ENCODE measurements at places on chromosomes 16 and 17.
A peak's percentile ranks its signal among the peaks of the same experiment; 100 is the strongest.

DNA sequence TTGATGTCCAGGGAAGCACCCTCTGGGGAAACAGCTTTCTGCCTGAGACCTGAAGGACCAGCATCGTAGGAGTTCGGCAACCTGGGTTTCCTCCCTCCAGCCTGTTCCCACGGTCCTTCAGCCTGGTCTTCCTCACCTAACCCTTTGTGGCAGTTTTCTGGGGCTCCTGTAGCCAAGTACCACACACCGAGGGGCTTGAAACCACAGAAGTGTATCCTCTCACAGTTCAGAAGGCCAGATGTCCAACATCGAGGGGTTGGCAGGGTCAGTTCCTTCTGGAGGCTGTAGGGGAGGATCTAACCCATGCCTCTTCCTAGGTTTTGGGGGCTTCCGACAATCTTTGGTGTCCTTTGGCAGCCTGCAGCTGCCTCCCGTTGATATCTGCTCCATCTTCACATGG, 381.0 kb upstream of the TNRC6C start:
- no peak for DNase-seq

DNA sequence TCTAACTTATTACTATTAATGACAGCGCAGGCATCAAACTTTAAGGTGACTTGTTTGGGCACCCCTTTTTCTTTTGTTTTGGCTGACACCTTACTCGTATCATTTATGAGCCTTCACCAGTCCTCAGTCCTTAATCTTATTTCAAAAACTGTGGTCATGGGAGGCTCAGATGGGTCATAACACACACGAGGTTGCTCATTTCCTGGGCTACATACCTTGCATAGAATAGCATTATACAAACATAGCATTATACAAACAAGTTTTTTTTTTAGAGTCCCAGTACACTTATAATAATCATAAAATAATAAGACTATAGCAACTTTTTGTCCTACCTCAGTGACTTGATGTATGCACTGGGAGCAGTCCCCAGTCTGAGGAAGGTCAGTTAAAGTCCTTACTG, 11.2 kb upstream of the ACSF2 start:
- no peak for DNase-seq

GRCh38 chr17:76986365-76986764, 118.2 kb downstream of the MGAT5B start:
- no peak for DNase-seq

- DNase-seq, result no peak
Measured at GRCh38 chr17:48596000-48596734, 2.6 kb upstream of the HOXB5 start.

DNA sequence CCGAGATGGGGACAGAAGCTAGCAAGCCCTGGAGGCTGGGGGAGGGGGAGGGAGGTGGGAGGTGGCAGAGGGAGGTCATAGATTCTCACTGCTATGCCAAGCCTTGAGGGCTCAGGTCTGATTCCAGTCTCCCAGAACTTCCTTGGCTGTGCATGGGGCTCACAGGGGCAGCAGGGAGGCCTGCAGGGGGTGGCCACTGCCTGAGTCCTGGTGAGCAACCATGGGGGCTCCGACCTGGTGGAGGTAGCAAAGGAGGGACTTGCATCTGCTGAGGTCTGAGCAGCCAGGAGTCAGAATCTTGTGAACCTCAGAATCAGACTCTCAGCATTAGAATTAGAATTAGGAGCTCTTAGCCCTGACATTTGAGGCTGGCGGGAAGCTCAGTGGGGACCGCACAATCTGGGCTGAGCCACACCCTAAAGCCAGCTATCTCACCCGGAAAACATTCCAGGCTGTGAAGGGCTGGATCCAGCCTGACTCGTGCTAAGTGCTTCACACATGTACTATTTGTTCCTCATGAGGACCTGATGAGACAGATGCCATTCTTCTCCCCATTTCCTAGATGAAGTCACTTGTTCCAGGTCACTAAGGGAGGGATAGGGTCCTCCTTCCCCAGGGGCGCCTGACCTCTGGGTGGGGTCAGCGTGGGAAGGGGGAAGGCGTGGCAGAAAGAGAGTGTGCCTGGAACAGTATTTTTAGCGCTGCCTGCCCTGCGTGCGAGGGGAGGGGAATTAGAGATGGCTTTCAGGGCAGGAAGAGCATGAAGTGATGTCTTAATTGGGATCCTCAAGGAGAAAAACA, 17.3 kb upstream of the KCNJ12 start:
- no peak for DNase-seq

- peak; percentile 98 for DNase-seq
Measured at GRCh38 chr16:22190081-22190775, 15.8 kb upstream of the EEF2K start.

DNA sequence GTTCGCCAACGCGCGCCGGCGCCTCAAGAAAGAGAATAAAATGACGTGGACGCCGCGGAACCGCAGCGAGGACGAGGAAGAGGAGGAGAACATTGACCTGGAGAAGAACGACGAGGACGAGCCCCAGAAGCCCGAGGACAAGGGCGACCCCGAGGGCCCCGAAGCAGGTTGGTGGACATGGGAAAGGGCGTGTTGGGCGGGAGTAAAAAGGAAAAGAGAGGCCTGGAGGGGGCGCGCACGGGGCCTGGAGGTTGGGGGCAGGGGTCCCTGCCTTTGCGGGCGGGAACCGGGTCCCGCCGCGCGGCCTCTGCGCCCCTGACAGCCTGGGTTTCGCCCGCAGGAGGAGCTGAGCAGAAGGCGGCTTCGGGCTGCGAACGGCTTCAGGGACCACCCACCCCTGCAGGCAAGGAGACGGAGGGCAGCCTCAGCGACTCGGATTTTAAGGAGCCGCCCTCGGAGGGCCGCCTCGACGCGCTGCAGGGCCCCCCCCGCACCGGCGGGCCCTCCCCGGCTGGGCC, 2.1 kb downstream of the IRX5 start:
- no peak for DNase-seq

DNA sequence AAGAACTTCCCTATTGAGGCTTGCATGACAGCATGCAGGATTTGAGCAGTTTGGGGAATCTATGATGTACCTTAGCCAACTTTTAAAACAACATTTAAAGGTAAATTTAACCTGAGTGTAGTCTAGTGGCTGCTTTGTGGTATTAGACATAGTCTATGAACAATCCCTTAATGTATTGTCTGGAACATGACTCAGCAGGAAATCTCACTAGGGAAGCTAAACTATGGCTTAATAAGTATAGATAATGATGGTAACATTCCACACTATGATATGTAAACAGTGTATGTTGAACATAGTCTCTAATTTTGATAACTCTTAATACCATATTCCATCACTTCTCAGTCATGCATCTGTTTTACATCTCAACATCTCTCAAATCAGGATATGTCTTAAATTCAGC, 52.1 kb upstream of the SLC12A3 start:
- no peak for DNase-seq

DNA sequence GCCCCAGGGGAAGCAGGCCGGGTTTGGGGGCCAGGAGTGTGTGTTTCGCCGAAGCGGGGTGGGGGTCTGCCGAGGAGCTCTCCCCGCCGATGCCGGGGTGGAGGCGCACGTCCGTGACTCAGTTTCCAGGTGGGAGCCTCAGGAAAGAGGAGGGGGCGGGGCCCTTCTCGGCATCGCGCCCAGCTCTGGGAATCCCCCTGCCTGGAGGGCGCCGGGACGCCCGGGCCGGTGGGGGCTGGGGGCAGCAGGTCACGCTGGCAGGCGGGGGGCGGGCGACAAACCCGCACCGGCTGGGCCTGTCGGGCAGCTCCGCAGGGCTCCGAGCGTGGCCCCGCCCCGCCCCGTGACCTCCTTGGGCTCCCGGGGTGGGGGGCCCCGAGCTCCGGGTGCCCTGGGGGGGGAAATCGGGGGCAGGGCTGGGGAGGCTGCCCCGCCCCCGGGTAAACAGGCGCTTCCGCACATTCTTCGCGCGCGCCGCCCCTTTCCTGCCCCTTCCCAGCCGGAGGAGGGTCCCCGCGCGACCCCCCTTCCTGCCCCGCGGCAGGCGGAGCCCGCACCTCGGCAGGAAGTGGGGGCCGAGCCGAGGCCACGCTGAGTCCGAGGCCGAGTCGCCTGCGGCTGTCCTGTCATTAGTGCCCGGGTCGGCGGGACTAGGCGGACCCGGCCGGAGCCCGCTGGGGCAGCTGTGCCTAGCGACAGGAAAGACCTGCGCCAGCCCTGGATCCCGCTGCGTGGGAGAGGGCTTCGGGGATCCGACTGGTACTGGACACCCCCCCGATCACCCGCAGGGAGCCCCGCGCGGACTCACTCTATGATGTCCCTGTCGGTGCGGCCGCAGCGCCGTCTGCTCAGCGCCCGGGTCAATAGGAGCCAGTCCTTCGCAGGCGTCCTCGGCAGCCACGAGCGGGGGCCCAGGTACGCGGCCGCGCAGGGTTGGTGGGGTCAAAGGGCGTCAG, 9.3 kb downstream of the RIPOR1 start:
- DNase-seq, result no peak

GRCh38 chr16:28882551-28883160, 4.4 kb downstream of the ATP2A1 start:
- DNase-seq, result no peak

DNA sequence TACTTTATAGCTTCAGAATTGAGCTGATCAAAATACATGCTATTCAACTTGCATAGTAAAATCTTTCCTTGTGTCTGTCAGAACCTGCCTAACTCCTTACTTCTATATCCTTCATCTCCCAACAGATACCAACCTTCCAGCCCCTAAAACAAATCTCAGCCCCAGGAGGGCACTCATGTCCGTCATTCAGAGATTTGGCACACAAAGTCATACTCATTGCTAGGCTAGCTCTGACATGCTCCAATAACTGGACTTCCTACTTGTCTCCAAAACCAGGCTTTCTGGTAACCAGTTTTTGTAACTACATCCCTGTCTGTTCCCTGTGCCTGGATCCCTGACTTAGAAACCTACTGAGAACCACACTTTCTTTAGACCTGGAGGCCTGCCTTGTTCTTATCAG, 37.5 kb upstream of the DHX40 start:
- DNase-seq, result no peak

GRCh38 chr17:42571435-42572225, 4.7 kb downstream of the MLX start:
- no peak for DNase-seq

GRCh38 chr17:9940841-9941240, 35.8 kb upstream of the RCVRN start:
- no peak for DNase-seq

DNA sequence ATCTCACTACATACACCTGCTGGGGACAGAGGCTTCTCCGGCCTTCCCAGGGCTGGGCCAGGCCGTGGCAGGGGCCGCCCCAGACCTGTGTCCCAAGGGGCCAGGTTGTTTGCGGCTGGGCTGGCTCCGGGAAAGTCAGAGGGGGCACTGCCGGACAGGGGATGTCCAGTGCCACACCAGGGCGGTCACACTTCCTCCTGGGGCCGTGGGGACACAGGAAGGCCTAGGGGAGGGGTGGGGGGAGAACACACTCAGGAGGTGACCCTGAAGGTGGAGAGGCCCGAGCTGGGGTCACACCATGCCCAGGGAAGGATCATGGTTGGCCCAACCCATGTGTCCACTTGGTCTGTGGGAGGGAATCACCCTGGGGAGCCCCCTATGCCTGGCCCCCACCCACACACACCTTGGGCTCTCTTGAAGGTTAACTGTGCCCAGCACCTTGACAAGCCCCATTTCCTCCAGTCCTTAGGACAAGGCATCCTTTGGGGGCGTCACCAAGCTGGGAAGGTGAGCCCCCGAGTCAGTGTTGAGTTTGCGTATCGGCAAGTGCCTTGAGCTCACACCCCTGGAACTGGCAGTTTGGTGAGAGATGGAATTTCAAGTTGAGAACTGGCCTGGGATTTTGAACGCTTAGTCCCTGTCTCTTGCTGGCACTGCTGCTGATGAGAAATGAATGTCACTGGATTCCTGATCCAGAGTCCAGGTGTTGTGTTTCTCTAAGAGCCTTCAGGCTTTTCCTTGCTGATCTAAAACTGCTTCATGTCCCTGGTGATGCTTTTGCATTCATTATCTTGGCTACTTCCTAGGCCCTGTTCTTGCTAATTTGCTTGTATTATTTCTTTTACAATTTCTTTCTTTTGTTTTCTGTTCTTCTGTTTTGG, 7.7 kb upstream of the ACTG1 start:
- no peak for DNase-seq

- no peak for DNase-seq
Measured at GRCh38 chr16:11303405-11304138, 22.4 kb upstream of the PRM1 start.

- DNase-seq, result no peak
Measured at GRCh38 chr16:70444249-70445063, 5.6 kb upstream of the ST3GAL2 start.

- no peak for DNase-seq
Measured at GRCh38 chr17:9242497-9242881, 221.2 kb downstream of the NTN1 start.

- DNase-seq, result no peak
Measured at GRCh38 chr17:82300228-82300627, 17.2 kb downstream of the CD7 start.

DNA sequence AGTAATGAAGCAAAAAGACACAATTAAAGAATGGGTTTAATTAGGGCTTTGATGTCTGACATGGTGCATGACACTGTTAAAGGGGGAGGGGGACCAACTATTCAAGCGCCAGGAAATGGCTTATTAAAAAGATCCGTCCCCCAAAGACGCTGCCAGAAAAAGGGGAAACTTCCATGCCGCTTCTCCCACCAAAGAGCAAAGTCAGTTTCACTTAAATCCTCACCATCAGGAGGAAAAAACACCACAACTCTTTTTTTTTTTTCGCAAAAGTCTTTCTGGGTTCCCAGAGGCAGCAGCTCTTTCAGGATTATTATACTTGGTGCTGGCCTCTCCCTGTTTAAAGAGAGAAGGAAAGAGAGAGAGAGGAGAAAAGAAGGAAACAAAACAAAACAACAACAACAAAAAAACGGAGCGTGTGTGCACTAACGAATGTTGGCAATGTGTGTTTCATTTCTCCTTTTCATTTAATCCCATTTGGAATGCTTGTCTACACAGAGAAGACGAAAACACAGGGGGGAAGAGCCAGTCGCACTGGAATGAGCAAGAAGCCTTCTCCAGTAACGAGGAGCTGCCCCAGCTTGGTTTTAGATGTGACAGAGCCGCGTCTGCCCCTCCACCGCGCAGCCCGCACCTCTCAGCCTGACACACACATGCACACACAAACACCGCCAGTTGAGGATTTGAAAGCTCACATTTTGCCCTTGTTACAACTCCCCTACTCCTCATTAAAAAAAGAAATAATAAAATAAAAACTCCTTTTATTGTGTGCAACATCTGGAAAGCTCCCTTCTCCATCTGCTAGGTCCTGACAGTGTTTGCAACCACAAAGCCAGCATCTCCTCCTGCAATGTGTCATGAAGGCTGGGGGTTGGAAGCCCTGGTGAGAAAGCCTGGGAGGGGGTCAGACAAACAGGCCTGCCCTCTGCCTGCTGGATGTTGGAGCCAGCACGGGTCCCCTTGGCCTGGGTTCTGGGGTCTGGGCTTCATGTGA, 32.7 kb upstream of the AXIN2 start:
- DNase-seq, result no peak

DNA sequence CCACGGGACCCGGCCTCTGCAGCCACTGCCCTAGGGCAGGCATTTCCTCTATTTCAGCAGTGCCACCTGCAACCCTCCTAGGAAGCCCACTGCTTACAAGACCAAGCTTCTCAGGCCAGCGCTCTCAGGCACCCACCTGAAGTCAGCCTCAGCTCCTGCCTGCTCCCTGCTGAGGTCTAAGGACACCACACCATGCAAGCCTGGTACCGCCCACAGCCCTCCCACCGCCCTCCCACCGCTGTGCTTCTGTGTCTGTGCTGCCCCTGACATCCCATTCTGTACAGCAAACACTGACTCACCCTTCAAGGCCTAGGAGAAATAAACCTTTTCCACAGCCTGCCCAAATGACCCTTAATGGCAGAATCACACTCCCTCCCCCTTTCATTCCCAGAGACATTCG, 6.3 kb downstream of the CLUH start:
- DNase-seq, result no peak

- no peak for DNase-seq
Measured at GRCh38 chr16:28063591-28064061, at the start of gene GSG1L. Gene GSG1L, minus strand, starts transcription at chr16:28063714. Its CDS starts 290 bp downstream, at chr16:28063424.

GRCh38 chr17:36511216-36511615, 23.5 kb downstream of the MYO19 start:
- no peak for DNase-seq
